CD4-positive, alpha-beta T cell (primary cell): ENCODE measurements at places on chromosomes 12 and 14.

- DNase-seq = no peak
Measured at GRCh38 chr12:22551624-22552023, 7.3 kb upstream of the C2CD5 start.

GRCh38 chr12:89309440-89309802, 42.9 kb downstream of the DUSP6 start:
- no peak for DNase-seq

DNA sequence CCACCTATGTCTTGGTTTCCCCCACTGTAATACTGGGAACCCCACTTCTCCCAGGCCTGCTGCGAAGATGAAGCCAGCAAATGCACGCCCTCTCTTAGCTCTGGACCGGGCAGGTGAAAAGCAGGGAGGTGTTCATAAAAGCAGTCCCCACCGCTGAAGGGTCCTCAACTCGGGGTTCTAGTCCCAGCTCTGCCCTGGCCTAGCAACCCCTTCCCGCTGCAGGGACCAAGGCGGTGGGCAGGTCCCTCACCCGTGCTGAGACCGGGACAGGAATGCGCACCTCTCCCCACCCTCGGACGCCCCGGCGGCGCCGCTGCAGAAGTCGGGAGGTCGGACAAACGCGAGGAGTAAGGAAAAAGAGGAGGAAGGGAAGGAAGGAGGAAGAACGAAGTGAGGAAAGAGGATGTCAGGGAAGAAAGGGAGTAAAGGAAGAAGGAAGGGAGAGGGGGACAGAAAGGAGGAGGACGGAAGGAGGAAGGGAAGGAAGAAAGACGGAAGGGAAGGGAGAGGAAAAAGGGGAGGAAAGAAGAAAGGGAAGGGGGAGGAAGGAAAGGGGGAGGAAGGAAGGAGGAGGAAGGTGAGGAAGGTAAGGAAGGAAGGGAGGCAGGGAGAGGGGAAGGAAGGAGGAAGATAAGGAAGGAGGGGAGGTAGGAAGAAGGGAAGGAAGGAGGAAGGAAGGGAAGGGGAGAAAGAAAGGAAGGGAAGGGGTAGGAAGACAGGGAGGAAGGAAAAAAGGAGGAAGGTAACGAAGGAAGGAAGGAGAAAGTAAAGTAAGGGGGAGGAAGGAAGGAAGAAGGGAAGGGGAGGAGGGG, 701 bp downstream of the SPRING1 start:
- DNase-seq = no peak

DNA sequence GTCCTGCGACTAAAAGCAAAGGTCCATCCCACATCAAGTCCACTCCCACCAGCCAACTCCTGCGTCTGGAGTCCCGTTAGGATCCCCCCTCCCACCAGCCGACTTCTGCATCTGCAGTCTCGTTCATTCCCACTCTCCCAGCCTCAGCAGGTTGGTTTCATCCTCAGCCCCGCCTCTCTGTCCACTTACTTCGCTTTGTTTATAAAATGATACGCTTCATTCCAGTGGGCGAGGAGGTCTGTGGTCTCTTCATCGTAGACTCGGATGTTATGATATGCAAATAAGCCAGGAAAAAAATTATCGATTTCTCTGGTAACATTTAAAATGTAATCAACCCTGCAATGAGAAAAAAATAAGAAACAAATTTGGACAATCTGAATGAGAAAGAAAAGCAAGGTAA, 56.8 kb downstream of the SSH1 start:
- no peak for DNase-seq

GRCh38 chr14:92143962-92144361, 22.2 kb downstream of the CPSF2 start:
- no peak for DNase-seq

- DNase-seq = no peak
Measured at GRCh38 chr12:128178565-128178964, 88.4 kb upstream of the TMEM132C start.

DNA sequence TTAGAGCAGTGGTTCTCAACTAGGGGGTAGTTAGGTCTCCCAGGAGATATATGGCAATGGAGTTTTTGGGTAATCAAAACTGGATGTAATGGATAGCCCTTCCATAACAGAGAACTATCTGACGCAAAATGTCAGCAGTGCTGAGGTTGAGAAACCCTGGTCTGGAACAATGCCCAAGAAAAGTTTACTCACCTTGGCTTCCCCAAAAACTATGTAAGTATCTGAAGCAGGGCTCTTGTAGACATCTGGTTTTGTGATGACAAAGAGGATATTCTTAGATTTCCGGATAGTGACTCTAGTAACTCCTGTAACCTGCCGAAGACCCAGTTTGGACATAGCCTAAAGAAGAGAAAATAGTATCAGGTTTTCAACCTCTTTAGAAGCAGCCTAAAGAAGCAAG, 11.8 kb downstream of the NACA start:
- DNase-seq = no peak

GRCh38 chr14:30681752-30682355, 59.7 kb downstream of the SCFD1 start:
- DNase-seq = no peak

- no peak for DNase-seq
Measured at GRCh38 chr14:75934998-75935628, 46.7 kb downstream of the TGFB3 start.

DNA sequence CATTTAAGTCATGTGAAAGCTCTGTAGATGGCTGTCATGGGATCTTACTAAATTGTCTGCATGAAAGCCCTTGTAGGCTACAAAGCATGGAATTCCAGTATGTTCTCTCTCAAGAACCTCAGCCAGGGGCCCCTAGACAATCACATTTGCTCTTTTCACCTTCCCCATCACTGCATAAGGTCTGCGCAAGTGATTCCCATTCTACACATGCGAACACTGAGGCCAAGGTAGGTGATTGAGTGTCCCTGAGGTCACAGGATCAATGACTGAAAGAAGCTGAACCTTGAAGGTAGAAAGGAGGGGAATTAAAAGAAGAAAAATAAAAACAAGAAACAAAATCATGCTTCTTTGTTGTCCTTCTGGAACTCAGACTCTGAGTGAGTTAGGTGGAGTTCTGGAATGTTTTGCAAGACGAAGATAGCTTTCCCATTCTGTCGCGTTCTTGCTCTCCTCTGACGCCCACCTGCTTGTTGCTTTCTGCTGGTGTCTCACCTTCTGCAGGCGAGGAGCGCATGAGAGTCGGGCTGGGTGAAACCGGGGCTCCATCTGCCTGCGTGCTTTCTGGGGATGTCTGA, 79.9 kb downstream of the SPRING1 start:
- no peak for DNase-seq

GRCh38 chr12:53820514-53821306, 68.9 kb upstream of the CISTR start:
- DNase-seq = no peak

DNA sequence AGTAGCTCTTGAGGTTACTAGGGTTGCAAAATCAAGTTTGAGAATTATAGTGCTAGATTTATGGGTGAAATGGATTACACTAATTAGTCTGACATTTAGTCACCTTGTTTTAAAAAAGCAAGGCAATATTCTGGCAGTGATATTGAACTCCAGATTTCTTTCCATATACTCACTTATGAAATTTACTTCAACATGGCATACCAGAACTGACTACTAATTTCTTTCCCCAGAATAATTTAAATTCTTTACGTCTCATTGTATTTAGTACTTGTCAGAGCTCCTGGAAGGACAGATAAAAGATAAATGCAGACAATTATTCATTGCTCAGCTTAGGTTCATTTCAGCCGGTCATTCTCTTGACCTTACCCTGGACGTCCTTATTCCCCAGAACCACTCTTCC, 24.3 kb downstream of the EMP1 start:
- no peak for DNase-seq

- no peak for DNase-seq
Measured at GRCh38 chr12:20194171-20194570, 174.2 kb upstream of the PDE3A start.

- DNase-seq = no peak
Measured at GRCh38 chr14:81412779-81413178, 12.7 kb upstream of the STON2 start.

GRCh38 chr12:82458101-82458500, 99.8 kb downstream of the METTL25 start:
- no peak for DNase-seq

GRCh38 chr12:55698241-55698955, 9.3 kb downstream of the ITGA7 start:
- no peak for DNase-seq

DNA sequence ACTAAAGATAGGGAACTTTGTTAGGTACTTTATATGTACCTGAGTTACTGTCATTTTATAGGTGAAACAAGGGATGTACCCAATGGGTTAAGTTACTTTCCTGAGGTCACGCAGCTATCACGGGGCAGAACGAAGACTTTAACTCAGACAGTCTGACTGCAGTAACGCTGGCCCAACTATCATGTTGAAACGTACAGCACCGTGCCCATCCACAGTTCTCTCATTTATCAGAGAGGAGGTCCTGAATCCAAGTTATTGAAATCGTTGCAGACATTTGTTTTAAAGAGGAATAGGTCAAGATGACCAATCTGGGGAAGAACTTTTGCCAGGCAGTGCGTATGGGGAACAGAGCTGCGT, 587 bp upstream of the C12orf75 start:
- no peak for DNase-seq

- no peak for DNase-seq
Measured at GRCh38 chr12:39755478-39755877, 135.9 kb upstream of the ABCD2 start.

DNA sequence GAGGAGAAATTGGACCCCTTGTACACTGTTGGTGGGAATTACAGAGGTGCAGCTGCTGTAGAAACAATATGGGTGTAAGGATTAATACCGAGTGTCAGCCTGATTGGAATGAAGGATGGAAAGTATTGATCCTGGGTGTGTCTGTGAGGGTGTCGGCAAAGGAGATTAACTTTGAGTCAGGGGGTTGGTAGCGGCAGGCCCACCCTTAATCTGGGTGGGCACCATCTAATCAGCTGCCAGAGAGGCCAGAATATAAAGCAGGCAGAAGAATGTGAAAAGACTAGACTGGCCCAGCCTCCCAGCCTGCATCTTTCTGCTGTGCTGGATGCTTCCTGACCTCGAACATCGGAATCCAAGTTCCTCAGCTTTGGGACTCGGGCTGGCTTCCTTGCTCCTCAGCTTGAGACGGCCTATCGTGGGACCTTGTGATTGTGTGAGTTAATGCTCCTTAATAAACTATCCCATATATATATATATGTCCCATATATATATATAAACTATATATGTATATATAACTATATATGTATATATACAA, 38.4 kb upstream of the PPP2R5C start:
- no peak for DNase-seq

DNA sequence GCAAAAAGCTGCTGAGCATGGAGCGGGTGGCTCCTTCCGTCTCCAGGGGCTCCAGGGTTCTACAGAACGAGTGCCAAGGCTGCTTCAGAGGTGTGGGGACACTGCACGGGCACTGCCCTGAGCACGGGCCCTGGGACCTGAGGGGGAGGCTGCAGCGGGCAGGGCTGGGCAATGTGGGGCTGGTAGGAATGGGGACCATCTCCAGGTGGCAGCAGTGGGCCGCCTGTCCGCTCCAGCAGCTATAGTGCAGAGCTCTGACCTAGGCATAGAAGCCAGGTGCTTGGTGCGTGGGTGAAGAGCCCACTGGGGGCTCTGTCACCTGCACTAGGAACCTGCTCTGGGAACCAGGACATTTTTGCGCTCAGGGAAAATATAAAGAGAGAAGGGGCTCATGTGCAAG, 22.3 kb downstream of the HDAC7 start:
- no peak for DNase-seq

DNA sequence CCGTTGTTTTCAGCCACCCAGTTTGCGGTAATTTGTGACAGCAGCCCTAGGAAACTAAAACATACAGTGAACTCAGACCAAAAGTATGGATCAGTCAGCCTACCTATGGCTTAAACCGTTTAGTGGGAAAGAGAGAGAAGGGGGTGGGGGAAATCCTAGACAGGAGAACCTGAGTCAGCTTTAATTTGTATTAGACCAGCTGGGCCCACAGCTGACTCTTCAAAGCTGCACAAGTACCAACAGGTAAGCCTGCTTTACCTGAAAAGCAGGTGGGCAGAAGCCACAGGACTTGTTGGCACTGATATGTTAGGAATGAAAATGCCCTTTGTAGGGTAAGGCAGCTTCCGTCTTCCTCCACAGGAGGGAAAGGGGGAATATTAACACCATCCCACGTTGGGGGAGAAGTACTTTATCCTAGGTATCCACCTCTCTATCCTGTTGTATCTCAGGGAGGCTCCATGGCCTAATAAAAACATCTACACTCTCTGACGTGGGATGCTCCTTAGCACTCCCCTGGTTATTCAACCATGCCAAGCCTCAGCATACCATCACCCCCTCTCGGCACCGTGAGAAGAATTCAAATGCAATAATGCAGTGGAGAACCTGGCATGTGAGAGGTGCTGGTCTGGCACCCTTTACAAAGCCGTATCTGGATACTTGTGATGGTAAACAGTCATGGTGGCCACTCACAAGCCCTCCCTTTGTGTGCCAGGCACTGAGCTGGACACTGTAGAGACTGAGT, 70.3 kb downstream of the STON2 start:
- no peak for DNase-seq

DNA sequence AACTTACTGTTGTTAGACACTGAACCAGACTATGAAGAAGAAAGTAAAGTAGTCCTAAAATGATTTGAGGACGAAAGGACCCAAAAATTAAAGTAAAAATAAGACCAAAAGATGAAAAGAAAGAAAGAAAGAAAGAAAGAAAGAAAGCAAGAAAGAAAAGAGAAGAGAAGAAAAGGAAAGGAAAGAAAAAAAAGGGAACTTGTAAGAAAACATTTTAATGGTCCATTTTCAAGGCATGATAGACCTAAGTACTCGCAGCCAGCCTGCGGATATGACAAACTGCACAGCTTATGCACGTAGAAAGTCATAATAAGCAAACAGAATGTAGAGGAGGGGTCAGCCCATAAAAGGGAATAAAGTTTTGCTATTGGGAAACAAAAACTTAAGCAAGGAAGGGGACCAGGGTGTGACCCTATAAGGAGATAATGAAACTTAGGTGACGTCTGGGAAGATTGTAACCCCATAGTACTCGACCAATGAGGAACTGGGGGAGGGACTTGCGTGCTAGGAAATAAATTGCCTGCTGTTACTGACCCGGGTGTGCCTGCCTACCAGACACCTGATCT, 59.7 kb downstream of the APOBEC1 start:
- no peak for DNase-seq
